RPMI7951 (cell line): ENCODE measurements at places on chromosomes 2 and 18.

DNA sequence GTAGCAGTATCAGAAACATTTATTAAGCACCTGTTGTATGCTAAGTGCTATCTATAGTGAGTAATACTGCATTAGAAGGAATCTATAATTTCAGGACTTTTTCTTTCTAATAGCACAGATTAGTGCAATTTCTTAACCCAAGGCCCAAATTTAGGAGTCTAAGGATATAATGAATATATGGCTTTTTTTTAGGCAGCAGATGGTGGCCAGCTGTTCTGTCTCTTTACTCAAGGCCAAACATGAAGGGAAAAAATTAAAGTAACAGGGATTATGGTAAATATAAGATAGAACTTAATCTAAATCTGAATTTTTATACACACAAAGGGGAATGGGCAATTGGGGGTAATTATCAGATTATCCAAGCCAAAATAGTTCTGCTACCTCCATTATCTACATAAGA is 230.6 kb upstream of the SP5 start:
- no peak for DNase-seq

- no peak for DNase-seq
Observed at GRCh38 chr2:61254536-61254935, 92.5 kb downstream of the C2orf74 start.

DNA sequence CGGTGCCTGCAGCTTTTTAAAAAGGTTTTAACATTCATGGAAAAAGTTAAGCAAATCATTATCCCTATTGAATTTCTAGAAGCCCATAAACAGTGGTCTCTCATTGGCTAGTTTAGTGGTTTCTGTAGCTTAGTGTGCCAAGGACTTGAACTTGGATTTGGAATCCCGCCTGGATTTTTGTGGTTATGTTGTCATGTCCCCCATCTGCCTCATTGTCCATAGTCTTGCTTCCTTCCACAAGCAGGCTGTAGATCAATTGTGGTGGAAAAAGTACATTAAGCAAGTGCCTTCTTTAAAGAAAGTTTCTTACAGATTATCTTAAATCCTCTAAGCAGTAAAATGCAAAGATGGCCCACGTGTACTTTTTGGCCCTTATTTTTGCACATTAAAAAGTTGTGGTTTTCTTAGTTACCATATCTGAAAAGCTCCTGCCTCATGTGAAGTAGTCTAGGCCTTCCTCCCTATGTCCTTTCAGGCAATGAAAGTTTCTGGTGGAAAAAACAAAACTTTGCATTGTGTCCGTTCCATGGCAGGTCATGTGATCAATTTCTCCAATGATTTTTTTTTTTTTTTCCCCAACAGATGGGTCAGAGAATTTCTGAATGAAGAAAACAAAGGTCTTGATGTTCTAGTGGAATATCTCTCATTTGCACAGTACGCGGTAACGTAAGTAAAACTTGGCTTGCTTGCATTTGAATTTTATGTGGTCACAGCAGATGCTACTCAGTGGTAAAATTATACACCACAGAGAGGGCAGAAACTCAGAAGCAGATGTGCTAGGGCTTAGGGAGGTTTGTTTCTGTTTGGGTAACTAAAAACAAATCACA is 158.9 kb downstream of the PRPF40A start:
- DNase-seq, result peak; percentile 97

GRCh38 chr2:151855111-151855510 is 26.9 kb upstream of the ARL5A start:
- DNase-seq, result no peak

GRCh38 chr2:145591109-145591809 is 1071.3 kb upstream of the ZEB2 start:
- DNase-seq, result no peak

- DNase-seq, result no peak
Observed at GRCh38 chr18:76461148-76461547, 33.9 kb downstream of the ZNF516 start.

GRCh38 chr18:46892842-46893241 is 24.5 kb downstream of the PIAS2 start:
- DNase-seq, result no peak

DNA sequence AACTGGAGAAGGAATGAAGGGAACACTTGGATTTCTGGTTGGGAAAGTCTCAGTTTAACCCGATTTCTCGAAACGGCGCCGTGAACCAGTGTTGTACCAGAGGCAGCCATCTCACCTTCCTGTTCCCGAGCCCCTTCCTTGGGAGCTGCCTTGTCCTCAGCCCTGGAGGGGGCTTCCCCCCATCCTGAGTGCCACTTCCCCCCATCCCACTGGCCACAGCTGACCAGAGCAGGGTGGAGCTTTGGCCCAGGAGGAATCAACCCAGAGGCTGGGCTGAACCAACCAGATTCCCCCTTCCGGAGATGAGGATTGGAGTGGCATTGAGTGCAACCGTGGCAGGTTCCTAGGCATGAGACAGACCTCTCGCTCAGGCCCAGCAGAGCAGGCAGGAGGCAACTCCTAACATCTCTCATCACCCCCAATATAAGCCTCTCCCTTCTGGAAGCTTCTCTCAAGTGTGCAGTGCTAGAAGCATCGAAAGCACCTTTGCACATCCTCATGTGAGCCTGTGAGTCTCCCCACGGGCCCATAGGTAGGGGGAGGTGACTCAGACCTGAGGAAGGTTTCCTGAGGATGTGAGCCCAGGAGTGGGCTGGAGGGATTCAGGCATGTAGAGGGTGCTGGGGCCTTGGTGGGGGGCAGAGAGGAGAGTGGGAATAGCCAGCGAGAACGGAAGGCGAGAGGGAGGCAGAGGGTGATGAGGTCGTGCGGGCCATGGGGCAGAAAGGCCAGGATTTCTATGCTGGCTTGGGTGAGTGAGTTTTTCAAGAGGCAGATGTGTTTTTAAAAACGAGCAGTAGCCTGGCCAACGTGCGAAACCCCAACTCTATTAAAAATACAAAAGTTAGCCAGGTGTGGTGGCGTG is 11.9 kb downstream of the NGEF start:
- no peak for DNase-seq

DNA sequence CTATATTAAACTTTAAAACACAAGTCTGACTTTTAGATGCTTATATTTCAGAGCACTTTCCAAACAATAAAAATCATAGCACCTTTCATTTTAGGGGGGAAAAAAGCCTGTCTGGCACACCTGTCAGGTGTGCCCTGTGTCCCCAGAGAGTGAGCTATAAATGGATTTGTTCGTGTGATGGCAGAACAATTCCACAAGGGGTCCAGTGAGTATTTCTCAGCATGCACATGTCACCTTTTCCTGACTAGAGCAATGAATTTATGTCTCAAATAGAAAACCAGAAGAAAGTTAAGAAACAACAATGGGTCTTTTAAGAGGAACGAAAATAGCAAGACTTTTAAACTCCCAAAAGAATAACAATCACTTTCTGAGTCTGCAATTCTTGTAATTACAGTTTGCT is 55.9 kb downstream of the ACVR1C start:
- peak; percentile 4 for DNase-seq

- DNase-seq, result no peak
Observed at GRCh38 chr18:51865538-51865937, 474.5 kb upstream of the DCC start.
